COR-L47 (cell line): ENCODE measurements at places on chromosomes 6 and 20.

- DNase-seq, result no peak
Observed at GRCh38 chr6:128421788-128422187, 98.6 kb downstream of the PTPRK start.

DNA sequence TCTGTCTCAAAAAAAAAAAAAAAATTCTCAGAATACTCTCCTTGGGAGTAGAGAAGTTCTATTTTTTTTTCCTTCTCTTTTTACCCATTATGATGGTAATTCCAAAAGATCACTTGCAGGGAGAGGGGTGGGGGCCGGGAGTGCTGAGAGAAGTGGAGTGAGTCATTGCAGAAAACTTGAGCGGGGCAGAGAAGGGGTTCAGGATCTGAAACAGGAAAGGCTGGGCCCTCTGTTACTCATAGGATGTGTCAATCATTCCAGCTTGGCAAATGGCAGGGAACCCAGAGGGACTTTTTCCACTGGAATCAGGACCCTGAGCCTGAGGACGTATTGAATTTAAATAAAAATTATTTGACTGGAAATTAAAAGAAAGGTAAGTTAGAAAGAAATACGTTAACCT lies 111.4 kb upstream of the ARMC2 start:
- no peak for DNase-seq

- DNase-seq, result no peak
Observed at GRCh38 chr6:143110996-143111395, 50.3 kb downstream of the AIG1 start.

DNA sequence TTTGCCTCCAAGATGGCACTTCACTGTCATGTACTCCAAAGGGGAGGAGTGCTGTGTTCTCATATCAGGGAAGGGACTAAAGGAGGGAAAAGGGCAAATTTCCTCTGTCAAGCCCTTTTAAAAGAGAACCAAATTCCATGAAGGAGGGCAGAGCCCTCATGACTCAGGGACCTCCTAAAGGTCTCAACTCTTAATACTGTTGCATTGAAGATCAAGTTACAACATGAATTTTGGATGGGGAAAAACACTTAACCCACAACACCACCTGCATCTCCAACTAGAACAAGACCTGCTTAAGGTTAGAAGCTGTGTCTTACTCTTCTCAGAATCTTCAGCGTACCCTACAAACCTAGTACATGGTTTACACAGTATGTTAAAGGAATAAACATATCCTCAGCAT lies 23.7 kb upstream of the FBXO30 start:
- DNase-seq, result no peak

GRCh38 chr6:131393433-131393832 lies 179.6 kb upstream of the ARG1 start:
- no peak for DNase-seq

DNA sequence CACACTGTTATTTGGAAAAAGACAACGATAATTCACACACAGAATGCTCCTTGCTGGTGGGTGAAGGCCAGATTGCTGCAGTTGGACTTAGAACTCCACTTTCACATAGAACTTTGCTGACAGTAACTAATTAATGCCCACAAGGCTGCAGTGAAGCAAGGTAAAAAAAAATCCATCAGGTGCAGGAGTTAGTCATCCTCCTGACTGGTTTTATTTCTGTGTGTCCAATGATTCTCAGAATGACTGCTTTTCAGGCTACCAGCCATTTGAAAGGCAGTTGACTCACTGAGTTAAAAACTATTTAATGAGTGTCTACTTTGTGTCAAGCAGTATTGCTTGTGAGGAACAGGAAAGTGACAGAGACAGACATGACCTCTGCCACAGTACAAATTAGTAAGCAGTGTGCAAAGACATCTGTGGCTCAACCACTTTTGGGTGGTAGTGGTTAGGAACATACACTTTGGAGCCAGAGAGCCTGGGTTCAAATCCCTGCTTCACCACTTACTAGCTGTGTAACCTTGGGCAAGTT lies 41.9 kb downstream of the ELOVL5 start:
- DNase-seq, result no peak

GRCh38 chr6:81896525-81897503 lies 144.3 kb upstream of the TENT5A start:
- no peak for DNase-seq

DNA sequence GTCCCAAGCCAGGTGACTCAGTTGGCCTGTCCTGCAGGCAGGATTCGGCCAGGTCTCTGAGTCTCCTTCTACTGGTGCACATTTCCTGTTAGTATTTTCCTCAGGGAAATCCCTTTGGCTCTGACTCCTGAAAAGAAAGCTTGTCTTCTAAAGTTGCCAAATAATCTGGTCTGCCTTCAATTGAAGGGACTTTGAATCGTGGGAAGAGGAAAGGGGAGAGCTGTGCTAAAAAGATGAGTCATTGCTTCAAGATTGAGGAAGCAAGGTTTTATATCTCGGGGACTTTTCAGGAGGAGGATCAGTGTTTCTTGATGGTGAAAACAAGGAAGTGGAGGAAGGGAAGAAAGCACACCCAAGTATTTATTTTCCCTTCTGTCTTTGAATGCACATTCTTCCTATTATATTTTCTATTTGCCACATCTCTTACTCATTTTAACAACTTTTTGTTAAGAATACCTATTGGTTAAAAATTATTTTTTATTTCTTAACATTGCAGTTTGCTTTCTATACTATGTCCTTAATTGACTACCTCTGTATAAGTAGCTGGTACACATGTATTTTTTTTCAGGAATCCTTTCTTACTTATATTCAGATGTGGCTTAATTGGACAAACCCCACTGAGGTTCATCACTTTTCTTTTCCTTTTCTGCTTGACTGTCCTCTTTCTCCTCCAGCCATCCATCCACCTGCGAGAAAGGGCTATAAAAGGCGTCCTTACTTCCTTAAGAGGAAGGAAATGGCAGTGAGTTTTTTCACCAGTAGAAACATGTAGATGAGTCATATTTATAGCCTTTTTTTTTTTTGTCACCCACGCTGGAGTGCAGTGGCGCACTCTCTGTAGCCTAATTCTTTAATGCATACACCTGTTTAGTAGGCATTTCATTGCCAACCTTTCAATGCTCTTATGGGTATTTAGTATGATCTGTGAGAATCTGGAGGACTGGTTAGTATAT lies 15.0 kb upstream of the IFNGR1 start:
- no peak for DNase-seq

DNA sequence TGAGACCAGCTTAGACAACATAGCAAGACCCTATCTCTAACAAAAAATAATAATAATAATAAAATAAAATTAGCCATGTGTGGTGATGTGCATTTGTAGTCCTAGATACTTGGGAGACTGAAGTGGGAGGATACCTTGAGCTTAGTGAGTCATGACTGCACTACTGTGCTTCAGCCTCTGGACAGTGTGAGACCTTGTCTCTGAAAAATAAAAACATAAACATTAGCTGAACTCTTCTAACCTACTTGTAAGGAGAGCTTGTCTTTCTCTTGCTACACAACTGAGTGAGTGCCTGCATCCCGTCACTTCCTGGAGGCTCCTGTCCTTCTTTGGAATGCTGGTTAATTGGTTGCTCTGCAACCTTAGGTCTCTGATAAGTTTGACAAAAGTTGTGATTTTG lies 5.1 kb upstream of the DBNDD2 start:
- DNase-seq, result no peak

DNA sequence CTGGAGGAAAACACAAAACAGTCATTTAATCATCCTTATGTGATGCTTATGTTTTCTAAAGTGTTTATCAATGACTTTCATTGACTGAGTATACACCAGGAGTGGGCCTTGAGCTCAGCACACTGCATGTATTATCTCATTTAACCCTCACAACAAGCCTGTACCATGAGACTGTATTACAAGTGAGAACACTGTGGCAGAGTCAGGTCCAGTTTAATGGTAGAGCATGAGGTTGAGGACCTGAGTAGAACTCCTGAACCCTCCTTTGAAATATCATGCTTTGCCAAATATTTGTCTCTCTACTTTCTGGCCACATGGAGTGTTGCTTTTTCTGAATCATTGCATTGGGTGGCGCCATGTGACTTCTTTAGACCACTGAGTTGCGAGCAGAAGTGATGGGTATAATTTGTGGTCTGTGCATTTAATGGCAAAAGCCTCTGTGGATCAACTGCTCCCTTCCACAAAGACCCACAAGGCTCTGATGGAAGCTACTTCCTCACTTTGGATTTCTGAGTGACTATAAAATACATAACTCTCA lies 65.0 kb upstream of the SIRPG start:
- no peak for DNase-seq

DNA sequence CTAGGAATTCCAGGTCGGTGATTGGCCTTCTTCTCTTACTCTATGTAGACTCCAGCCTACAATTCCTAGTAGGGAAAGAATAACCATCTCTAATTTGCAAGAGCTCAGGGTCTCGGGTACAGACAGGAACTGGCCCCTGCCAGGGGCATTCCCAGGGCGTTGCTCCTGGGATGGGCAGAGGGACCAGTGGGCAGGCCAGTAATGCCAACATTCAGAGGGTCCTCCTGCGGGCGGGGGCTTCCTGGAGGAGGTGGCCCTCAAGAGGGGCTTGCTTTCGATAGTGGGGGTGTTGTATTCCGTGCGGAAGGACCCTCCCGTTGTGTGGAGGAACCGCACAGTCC lies 129.8 kb upstream of the PRND start:
- no peak for DNase-seq

- DNase-seq, result peak; percentile 33
Observed at GRCh38 chr6:158799051-158799792, 19.9 kb downstream of the EZR start.

GRCh38 chr20:23157734-23158133 lies 71.6 kb upstream of the CD93 start:
- DNase-seq, result no peak

- no peak for DNase-seq
Observed at GRCh38 chr20:46683011-46683667, 6.1 kb downstream of the TP53RK start.

DNA sequence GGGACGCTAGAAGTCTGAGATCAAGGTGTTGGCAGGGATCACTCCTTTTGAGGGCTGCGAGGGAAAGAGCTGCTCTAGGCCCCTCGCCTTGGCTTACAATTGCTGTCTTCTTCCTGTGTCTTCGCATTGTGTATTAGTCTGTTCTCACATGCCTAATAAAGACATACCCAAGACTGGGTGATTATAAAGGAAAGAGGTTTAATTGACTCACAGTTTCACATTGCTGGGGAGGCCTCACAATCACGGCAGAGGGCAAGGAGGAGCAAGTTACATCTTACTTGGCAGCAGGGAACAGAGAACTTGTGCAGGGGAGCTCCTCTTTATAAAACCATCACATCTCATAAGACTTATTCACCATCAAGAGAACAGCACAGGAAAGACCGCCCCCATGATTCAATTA lies 102.5 kb upstream of the ASF1A start:
- DNase-seq, result no peak

GRCh38 chr6:148164645-148165044 lies 178.0 kb upstream of the SASH1 start:
- no peak for DNase-seq

- DNase-seq, result no peak
Observed at GRCh38 chr6:14452567-14453527, 335.3 kb downstream of the CD83 start.

- DNase-seq, result no peak
Observed at GRCh38 chr20:56373942-56374341, 15.2 kb downstream of the FAM210B start.

DNA sequence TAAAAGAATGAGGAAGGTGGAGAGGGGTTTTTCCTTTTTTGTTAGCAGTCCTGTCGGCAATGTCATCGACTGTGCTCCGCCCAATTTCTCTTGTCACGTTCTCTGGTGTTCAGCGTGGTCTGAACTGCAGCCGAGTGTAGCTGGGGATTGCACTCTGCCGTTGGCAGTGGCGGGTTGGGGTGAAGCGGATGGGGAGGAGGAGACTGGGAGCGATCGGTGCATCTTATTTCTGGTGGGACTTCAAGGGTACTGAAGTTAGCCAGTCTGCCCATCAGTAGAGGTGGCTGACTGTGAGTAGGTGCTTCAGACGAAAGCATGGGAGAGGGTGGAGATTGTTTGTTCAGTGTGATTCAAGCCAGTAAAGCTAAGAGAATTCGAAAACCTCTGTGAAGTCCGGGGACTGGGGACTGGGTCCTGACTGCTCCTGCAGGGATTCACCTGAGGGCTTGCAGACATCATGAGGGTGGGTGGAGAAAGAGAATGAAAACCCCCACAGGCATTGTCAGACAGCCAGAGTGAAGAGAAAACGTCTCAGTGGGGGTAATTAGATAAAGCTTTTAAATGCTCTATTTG lies 5.1 kb downstream of the RREB1 start:
- DNase-seq, result peak; percentile 62

DNA sequence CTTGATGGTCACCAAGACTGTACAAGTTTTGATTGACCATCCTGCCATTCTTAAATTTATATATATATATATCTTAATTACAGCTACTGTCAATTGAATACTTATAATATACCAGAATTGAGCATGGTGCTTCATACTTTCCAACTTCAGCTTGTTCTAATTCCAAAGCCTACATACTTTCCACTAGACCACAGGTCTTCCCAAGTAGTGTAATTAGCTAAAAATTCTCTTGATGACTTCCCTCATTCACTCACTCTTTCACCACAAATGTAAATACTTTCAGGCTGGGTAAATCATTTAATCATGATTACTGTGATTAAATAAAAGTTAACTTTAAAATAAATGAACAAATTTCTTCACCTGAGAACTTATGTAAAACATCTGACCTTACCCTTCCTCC lies 3.4 kb downstream of the ASF1A start:
- DNase-seq, result no peak

- peak; percentile 18 for DNase-seq
Observed at GRCh38 chr20:682123-682522, 6.5 kb upstream of the SCRT2 start.

DNA sequence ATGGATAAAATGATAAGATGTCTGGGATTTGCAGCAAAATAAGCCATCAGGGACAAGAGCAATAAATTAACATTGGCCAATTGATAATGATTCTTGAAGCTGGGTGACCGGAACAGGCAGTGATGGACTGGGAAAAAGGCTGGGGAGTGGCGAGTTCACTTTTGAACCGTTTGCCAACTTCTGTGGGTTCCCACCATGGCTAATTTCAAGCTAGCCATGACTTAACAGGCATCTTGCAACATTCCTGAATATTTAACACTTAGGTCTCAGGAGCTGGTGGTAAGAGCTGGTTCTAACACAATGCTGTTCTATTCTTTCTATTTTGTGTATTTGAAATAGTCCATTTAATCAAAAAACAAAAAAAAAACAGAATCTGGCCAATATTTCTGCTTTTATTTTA lies 37.6 kb upstream of the CD83 start:
- no peak for DNase-seq

DNA sequence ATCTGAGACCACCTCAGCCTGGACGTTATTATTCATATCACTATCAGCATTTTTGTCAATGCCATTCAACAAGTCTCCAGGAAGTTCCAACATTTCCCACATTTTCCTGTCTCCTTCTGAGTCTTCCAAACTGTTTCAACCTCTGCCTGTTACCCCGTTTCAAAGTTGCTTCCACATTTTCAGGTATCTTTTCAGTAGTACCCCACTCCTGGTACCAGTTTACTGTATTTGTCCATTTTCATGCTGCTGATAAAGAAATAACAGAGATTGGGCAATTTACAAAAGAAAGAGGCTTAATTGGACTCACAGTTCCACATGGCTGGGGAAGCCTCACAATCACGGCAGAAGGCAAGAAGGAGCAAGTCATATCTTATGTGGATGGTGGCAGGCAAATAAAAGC lies 565.5 kb downstream of the FRK start:
- DNase-seq, result no peak

GRCh38 chr6:121330516-121330915 lies 3.8 kb downstream of the TBC1D32 start:
- no peak for DNase-seq
